ENCODE measurements at places on chromosomes 1 and 21.

- no peak for DNase-seq
These were observed 21.1 kb downstream of the CACNA1E start for GRCh38 chr1:181504399-181504842.

- no peak for DNase-seq
These were observed 56.3 kb downstream of the HTR6 start for GRCh38 chr1:19720973-19721372.

DNA sequence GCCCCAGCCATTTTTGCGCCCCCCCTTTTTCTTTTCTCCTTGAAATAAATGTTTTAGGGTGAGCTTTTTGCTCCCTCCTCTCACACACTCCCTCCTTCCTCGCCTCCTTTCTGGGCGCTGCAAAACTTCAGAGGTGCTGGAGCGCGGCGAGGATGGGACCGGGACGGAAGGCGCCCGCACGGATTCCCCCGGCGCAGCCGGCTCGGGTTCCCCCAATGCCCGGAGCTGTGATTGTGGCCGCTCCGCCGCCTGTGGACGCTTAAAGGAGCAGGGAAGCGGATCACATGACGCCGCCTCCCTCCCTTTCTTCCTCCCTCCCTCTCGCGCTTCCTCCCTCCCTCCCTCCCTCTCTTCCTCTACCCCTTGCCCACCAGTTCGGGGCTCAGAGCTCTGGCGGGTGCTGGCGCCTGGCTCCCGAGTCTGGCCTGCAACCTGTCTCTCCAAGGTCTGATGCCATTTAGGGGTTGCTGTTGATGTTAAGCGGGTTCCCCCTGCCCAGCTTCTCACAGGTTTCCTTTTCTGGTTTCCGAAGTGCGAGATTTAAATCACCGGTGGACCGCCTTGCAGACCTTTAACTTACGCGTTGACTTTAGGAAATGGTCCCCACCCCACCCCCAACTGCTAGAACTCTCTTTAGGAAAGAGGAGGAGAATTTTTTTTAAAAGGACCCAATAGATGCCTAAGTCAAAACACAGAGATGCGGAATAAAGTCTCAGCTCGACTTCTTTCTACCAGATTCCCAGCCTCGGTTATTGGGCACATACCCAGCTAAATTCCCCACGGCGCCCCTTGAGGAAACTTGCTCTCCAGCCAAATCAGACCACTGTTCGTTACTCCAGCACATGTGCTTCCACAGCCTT is at the start of gene WLS:
WLS (minus strand) TSS at position 235 of the 860 bp plus-strand sequence; CDS start at position 11, 224 bp downstream.
- no peak for DNase-seq

- no peak for DNase-seq
These were observed 1441.7 kb downstream of the PLA2G4A start for GRCh38 chr1:188270497-188270896.

- DNase-seq = no peak
These were observed 421.3 kb downstream of the NEGR1 start for GRCh38 chr1:71861022-71861421.

DNA sequence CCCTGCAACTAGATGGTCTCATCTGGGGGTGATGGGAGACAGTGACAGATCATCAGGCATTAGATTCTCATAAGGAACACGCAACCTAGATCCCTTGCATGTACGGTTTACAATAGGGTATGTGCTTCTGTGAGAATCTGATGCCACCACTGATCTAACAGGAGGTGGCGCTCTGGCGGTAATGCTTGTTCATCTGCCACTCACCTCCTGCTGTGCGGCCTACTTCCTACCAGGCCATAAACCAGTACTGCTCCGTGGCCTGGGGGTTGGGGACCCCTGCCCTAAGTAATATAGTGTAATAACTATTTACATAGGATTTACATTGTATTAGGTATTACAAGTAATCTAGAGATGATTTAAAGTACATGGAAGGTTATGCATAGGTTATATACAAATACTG is 134.9 kb downstream of the CLEC20A start:
- no peak for DNase-seq

- DNase-seq = no peak
These were observed 82.8 kb downstream of the MIS18A start for GRCh38 chr21:32196001-32196400.

- no peak for DNase-seq
These were observed 53.1 kb upstream of the WNT4 start for GRCh38 chr1:22196041-22196440.

GRCh38 chr21:39016740-39017315 is 166.4 kb downstream of the PSMG1 start:
- DNase-seq = no peak

GRCh38 chr1:12532405-12533315 is 85.3 kb downstream of the DHRS3 start:
- no peak for DNase-seq

DNA sequence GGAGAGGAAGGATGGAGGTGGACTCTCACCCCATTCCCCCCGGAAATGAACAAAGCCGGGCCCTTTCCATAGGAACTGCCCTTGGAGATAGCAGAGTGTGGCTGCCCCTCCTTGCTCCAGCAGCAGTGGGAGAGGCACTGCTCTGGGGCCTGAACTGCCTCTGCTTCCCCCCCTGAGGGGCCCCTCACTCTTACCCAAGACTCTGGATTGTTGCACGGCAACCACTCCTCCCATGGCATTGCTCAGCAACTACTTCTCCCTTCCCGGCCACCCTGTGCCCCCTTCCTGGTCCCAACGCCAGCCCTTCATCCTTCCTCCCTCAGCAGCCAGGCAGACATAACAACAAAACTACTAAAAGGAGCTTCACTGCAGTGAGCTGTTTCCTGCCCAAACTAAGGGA is 3.0 kb upstream of the ACKR1 start:
- DNase-seq = no peak

- DNase-seq = no peak
These were observed 181.2 kb upstream of the PKN2 start for GRCh38 chr1:88502886-88503285.

GRCh38 chr1:110765640-110766335 is 91.0 kb upstream of the KCNA3 start:
- peak; percentile 42 for DNase-seq

- peak; percentile 55 for DNase-seq
These were observed 324.2 kb downstream of the HLX start for GRCh38 chr1:221203224-221204054.

DNA sequence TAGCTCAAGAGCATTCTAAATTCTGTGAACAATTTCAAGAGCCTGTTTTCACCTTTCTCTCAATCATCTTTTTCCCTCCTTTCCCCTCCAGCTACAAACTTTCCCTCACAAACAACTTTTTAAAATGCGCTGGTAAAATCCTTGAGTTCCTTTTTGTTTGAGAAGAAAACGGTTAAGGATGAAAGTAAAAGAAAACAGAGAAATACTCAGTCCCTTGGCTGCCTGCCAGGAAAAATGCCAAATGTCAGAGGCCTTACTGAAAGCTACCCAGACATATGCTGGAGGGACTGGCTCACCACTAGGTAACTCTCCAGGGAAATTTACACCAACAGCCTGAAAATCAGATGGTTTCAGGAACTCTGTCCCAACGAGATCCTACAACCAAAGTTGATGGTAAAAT is 11.0 kb upstream of the SERBP1 start:
- no peak for DNase-seq

DNA sequence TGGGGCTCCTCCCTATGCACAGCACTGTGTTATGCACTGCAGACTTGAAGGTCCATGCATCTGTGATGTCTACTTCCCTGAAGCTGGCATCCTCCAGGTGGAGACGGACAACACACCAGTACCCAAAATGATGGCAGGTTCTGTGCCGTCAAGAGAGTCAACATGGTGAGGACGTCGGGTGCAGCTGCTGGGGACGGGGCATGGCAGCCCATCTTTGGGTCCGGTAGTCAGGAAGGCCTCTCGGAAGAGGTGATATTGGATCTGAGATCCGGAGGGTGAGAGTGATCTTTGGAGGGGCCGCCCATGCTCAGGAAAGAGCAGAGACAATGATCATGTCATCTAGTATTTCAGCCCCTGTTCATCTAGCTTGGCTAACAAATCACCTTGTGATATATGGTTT is 104.1 kb downstream of the RIPK4 start:
- no peak for DNase-seq

DNA sequence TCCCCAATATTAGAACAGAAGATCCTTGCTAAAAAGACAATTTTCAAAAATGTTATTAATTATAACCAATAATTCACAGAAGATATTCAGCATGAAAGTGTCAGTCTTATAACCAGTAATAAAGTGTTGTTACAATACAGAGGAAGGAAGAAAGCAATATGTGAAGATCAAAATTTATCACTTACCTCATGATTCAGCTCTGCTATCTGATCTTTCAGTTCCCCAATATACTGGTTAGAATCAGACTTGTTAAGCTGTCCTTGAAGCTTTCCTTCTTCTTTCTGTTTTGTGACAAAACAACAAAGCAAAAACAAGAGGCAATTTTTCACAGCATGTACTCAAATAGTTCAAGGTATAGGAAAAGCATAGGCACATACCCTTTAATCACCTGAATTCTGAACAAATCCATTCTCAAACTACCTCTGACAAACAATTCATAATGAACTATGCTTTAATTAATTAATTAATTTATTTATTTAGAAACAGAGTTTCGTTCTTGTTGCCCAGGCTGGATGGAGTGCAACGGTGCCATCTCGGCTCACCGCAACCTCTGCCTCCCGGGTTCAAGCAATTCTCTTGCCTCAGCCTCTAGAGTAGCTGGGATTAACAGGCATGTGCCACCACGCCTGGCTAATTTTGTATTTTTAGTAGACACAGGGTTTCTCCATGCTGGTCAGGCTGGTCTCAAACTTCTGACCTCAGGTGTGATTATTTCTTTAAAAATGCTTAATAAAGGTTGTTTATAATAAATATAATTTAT is 76.9 kb upstream of the GFI1 start:
- no peak for DNase-seq

- DNase-seq = peak; percentile 50
These were observed 19.9 kb downstream of the ATP8B2 start for GRCh38 chr1:154344977-154345837.

- no peak for DNase-seq
These were observed 134.7 kb upstream of the CD34 start for GRCh38 chr1:208045463-208046260.

- no peak for DNase-seq
These were observed 22.1 kb downstream of the INSL5 start for GRCh38 chr1:66778969-66779368.

- DNase-seq = no peak
These were observed 82.8 kb upstream of the C1orf87 start for GRCh38 chr1:60156371-60156770.

GRCh38 chr21:46037331-46038325 is 56.1 kb downstream of the COL6A1 start:
- no peak for DNase-seq

DNA sequence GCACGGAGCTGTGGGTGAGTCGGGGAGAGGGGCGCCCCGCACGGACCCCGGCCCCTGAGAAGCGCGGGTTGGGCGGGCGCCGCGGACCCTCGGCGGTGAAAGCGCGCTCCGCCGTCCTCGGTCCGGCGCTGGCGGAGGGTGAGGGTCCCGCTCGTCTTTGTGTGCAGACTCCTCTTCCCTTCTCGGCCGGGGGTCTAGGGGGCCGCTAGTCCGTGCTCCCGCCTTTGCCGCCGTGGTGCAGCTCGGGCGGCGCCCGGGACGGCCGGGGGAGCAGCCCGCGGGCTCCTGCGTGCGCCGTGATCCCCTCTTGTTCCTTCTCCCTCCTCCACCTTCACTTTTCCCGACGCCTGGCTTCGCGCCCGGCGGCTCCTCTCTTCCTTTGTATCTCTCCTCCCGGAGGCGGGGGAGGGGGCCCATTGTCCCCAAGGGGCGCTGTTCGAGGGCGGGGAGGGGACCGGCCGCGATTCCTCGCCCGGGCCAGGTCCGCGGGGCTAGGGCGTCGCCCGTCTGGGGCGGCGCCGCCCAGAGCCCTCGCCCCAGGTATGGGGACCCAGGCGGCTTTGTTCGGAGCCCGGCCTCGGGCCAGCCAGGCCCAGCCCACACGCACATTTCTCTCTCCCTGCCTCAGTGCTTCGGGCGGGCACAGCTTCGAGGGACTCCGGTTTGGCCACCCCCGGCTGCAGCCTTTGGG is 519 bp downstream of the FNBP1L start:
- no peak for DNase-seq

DNA sequence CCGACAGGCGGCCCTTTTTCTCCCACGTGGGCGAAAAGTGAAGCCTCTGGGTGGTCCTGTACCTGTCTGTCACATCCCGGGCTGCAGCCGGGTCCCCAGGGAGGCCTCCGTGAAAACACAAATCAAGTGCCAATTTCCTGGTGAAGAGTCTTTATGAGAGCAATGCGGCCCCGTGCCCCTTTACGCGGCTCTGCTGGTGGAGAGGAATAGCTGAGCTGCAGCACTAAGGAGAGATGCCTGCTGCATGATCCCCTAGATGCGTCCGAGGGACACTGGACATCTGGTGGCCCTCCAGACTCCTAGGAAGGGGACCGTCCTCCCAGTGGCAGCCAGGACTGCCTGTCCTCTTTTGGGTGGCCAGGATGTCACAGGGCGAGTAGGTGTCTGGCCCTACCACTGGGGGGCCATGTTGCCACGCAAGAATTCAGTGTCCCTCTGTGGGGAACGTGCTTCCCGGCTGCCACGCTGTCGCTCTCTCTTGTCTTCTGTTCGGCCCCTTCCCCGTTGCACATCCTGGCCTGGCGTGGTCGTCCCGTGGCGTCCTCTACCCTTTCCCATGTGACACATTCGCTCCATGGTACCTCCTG is 38.7 kb downstream of the COL18A1 start:
- no peak for DNase-seq

- DNase-seq = no peak
These were observed 665.8 kb upstream of the CAMK1G start for GRCh38 chr1:208917723-208918122.

- no peak for DNase-seq
These were observed 5.3 kb downstream of the ATP8B2 start for GRCh38 chr1:154330669-154331068.

Measured in activated T-cell treated with anti-CD3 and anti-CD28 coated beads for 24 hours (primary cell).